ENCODE measurements at places on chromosomes 7 and 10. TPM values are rescaled to one million over a fixed set of nuclear protein-coding genes. Genes with fewer than 3 reads are reported as not detected.

GRCh38 chr7:142892951-142893350 lies 7.4 kb upstream of the TRPV6 start:
- no peak for DNase-seq

DNA sequence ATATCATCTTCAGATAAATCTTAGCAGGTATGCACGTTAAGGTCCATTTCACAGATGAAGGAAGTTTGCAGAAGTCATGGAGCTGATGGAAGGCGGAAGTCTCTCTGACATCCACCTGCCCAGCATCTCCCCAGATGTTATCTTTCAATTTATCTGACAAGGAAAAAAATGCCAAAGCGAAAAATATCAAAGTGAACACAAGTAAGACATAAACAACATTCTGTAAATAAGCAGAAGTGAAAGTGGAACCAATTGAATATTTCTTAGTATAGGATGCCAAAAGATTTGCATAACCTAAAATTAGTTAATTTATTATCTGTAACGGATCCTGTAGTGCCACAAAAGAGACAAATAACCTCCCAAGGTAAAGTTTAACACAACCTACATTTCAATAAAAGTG lies 73.6 kb upstream of the NEBL start:
- DNase-seq: no peak

DNA sequence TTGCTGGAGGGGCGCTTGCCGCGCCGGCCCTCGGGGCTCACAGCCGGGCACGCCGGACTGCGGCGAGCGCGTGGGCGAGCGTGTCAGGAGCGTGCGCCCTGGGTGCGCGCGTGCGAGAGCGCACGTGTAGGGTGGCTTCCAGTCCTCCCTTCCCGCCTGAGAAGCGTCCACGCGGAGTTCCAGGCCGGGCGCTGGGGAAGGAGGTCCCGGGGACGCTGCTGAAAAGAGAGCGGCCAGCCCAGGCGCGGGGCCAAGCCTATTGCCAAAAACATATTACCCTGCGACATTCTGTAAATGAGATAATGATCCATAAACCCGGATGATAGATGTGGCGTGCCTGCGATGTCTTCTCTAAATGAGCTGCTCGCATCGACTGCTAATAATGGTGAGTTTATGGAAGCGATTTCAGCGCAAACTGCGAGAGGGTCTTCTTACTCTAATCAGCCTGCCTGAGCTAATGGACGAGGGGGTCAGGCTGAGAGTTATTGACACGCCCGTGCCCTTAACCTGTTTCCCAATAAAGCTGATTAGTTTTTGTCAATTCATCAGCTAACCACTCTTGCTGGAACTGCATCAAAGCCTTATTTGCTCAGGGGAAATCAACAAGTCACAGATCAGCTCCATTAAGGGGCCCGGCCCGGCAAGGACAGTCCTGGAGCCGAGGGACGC lies 8.0 kb upstream of the MNX1 start:
- DNase-seq: no peak

Gene IL6
- 0.22 TPM for total RNA-seq

DNA sequence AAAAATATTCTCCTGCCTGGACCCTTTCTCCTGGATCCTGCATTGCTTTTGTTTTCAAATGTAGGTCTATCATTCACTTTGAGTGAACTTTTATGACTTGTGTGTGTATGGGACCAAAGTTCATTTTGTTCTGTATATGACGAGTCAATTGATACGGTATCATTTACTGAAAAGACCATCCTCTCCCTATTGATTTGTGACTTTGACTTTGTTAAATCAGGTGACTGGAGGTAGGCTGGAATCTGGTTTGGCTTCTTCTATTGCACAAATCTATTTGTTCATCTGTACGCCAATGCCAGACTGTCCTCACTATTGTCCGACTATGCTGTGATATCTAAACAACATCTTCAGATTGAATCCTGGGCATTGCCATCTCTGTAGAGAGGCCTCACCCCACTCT lies 5.3 kb upstream of the ARMS2 start:
- no peak for DNase-seq

GRCh38 chr7:38368191-38368605 lies 94.8 kb upstream of the TARP start:
- no peak for DNase-seq

Gene LRRC17
- total RNA-seq: 110 TPM

- DNase-seq: no peak
Observed at GRCh38 chr7:51295440-51296245, 21.0 kb downstream of the COBL start.

DNA sequence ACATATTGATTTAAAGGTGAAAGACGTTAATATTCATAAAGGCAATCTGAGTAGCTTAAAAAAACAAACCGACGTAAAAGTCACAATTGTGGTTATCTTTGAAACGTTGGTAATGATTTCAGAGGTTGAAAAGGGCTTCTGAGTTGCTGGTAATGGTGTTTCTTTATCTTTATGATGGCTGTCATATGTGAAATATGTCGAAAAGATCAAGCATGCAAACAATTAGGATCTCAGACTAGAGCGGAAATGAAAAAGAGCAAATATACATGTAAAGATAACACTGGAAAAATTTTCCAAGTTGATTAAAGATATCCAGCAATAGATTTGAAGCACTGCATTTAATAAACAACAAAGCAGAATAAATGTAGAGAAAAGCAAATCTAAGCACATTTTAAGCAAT lies 998.3 kb upstream of the MBL2 start:
- no peak for DNase-seq

Gene AGAP3
- total RNA-seq: 56.8 TPM

DNA sequence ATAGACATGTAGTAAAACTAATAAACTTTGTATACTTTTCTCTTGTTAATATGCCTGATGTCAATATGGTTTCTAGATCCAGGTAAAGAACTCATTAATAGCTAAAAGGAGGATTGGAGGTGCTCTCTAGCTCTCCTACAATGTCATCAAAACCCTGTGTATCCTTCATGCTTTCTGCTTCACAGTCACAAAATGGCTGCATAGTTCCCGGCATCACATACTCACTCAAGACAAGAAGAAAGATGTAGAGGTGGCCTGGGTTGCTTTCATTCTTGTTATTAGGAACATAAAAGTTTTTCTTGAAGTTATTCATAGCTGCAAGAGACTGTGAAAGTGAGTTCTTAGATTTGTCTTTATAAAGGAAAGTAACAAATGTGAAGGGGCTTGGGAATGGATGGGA lies 149.7 kb upstream of the EEPD1 start:
- no peak for DNase-seq

GRCh38 chr7:27774717-27775328 lies 34.9 kb downstream of the TAX1BP1 start:
- DNase-seq: peak; percentile 43

- DNase-seq: no peak
Observed at GRCh38 chr7:17140406-17140805, 158.0 kb upstream of the AHR start.

Gene LLCFC1
- total RNA-seq: not detected

GRCh38 chr7:32023376-32023775 lies 46.8 kb downstream of the PDE1C start:
- DNase-seq: no peak

DNA sequence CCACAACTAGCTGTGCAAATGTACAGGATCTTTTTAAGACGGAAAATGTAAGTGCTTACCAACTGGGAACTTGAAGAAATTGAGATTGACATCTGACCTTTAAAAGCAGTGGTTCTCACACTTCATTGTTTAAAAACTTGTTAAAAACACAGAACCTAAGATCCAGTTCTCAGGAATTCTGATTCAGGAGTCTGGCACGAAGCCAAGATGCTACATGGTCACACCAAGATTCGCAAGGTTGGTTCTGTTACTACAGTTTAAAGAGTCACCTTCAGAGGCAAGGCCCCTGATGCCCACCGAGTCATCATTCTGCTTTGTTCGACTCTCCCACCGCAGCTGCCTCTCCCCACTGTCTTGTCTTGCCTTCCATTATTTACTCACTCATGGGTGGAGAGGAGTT lies 113.3 kb downstream of the GLI3 start:
- DNase-seq: no peak

DNA sequence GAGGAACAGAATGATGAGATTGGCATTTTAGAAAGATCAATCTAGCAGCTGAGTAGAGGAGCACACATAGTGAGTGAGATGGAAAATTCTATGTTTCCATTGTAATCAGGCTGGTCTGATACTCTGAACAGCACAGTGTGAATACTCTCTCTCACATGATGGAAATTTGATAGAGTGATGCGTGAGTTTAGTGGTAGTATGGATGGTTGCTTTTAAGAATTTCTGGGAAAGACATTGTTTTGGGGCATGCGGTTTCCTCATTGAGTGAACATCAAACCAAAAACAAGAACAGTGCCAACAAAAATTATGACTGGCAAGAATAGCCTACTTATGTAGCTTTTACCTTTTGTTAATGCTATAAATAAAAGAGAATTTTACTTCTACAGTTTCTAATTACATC lies 183.2 kb downstream of the PDE1C start:
- no peak for DNase-seq

Gene GTF2IRD1
- 11.7 TPM for total RNA-seq

Gene C10orf62
- not detected for total RNA-seq

- DNase-seq: no peak
Observed at GRCh38 chr10:17684537-17684936, 40.6 kb downstream of the STAM start.

Gene POLL
- total RNA-seq: 14.7 TPM

Gene LIPN
- not detected for total RNA-seq

Gene FIGNL1
- 20.3 TPM for total RNA-seq

GRCh38 chr10:9229702-9230244 lies 1175.3 kb downstream of the GATA3 start:
- no peak for DNase-seq

DNA sequence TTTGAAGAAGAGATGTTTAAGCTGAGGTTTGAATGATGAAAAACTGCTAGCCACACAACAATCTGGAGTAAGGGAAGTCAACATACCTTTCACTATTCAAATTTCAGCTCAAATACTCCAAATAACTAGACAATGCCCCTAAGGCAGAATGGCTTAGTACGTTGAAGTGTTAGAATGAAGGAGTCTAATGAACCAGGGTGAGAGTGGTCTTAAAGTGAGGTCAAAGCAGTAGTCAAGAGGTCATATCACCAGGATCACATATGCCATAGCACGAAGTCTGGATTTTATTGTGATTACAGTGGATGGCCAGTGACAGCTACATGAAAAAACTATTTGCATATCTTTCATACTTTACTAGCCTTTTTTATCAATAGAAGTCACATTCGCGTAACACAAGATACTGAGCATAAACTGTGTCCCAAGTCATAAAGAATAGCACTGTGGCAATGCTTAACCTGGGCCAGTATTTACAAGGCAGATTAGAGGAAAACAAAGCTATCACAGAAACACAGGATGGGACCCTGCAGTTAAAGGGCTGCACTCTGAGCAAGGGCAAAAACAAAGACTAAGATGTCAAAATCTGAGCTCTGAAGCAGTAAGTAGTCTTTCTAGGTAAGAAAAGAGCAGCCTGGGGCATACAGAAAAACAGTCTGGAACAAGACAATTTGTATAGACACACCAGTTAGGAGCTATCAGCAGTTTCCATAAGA lies 61.5 kb downstream of the HYCC1 start:
- no peak for DNase-seq

DNA sequence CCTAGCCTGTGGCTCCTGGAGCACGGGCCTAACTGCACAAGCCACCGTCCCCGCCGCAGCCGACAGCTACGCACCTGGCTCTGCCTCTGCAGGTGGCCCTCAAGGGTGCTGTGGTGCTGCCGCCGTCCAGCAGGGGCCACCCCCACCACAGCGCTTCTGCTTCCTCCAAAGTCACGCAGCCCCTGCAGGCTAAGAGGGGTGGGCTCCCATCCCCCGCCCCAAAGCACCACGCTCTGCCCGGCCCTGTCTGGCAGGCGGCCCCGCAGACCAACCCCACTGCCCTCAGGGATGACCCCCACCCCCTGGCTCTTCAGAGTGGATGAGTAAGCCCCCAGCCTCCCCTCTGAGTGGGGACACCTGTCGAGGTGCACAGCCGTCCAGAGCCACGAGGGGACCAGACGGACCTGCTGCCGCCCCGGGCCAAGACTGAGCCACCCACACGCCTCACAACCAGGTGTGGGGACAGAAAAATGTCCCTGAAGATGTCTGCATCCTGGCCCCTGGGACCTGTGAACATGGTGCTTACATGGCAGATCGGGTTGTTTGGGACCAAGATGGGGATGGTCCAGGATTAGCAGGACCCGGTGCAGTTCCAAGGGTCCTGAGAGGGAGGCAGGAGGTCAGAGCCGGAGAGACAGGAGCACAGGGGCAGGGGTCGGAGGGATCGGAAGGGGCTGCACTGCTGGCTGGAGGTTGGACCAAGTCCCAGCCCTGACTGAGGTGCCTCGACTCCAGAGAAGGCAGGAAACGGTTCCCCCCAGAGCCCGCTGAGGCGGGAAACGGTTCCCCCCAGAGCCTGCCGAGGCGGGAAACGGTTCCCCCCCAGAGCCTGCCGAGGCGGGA lies 9.0 kb upstream of the ADAP1 start:
- no peak for DNase-seq

- DNase-seq: no peak
Observed at GRCh38 chr10:132943058-132943790, 854 bp upstream of the CFAP46 start.

DNA sequence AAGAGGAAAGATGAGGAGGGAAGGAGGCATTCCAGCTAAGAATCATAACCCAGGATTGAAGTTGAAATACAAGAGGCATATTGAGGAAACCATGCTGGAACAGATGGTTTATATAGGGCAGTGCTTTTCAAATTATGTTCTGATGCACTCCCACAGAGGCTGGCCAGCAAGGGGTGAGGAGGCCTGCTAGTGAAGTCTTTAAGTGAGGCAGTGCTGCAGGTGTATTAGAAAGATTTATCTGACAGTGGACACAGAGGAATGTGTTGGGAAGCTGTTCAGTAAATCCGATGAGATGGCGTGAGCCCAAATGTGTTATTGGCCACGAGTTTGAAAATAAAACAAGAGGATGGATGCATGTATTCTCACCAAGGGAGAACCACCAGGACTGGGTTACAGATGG lies 28.6 kb downstream of the REEP3 start:
- no peak for DNase-seq

- DNase-seq: peak; percentile 5
Observed at GRCh38 chr7:22146961-22147512, 201.3 kb upstream of the CDCA7L start.

Gene CLCN1
- total RNA-seq: not detected

Gene RADIL
- total RNA-seq: 7.5 TPM

Gene FAS
- total RNA-seq: 6.4 TPM

Gene ACADSB
- total RNA-seq: 14.0 TPM

Gene TMEM176B
- 28.4 TPM for total RNA-seq

All from spinal cord (tissue), 10 donors.